ENCODE measurements at places on chromosomes 2 and 18.

DNA sequence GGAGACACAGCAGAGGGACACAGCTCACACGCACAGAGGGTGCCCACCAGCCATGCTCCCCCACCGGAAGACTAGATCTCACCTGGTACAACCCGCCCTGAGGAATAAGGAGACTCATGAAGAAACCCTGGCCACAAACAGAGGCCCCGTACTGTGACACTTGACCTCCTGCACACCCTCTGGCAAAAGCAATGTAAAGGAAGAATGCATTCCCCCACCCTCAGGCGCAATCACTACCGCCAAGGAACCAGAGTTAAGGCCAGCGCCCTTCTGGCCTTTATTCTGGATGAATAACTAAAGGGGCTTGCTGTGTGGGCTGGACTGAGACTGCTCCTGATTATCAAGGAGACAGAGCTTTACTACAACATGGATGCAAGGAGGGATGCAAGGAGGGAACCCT, 509.2 kb upstream of the SPHKAP start:
- no peak for DNase-seq

DNA sequence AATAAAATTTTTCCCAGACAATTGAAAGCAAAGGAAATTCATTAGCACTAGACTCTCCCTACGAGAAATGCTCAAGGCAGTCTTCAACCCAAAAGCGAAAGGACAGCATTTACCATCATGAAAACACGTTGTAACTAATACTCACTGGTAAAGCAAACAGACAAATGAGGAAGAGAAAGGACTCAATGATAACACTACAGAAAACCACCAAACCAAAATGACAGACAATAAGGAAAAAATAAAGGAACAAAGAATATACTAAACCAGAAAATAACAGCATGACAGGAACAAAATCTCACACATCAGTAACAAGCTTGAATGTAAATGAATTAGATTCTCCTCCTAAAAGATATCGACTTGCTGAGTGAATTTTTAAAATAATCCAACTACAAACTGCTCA, 190.7 kb downstream of the NOL4 start:
- DNase-seq = no peak

DNA sequence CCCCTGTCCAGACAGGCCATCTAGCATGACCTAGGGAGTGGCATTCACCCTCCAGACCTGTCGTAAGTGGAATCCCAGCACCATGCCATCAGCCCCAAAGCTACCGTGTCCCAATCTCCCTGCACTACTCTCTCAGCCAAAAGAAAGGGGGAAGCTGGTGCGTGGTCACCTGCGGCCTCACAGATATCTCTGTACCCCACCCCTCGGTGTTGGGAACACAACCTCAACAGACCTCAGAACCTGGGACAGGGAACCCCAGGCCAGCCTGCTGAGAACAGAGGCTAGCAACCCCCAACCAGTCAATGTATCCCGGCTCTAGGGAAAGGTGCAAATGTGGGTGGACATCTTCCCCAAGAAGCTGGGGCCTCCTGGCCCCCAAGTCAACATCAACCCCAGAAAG, 38.2 kb downstream of the LMAN2L start:
- DNase-seq = no peak

- no peak for DNase-seq
Measured at GRCh38 chr2:220318508-220318907, 691.1 kb downstream of the SLC4A3 start.

DNA sequence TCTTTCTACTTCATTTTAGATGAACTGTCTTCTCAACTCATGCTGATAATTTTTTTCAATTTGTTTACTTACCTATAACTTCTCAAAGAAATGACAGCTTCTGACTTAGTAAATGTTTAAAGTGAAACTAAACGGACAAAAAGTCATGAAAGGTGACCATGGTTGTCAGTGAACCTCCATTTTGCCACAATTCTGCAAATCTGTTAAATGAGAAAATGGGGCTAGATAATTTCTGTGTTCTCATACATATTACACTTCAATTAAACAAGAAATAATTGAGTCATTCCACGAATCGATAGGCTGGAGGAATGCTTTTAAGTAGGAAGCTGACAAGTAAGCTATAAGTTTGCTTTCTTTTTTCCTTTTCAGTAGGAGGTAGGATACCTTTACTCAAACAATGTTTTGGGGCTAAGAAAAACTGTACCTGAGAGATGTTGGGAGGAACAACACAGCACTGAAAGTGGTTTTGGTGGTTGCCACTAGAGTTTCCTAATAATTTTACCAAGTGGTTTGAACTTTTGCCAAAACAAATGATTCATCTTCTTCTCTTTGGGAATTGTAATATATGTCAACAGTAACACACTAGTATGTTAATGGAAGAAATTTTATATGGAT, 17.1 kb downstream of the DYNAP start:
- no peak for DNase-seq
